GF-D8 (cell line): ENCODE measurements at places on chromosomes 6 and 20.

DNA sequence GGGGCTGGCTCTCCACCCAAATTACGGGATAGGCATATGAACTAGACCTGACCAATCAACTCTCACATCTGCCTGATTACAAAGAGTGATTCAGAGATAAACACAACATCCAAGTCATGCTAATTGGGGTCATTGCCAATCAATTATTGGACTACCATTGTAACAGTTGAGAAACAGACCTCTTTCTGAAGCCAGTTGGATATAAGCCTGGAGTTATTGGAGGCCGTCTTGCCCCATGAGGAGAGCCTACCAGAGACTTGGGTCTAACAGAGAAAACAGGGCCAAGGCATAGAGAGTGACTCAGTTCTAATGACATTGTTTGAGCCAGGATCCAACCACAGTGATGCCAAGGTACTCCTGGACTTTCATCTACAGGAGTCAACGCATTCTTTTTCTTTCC lies 39.4 kb upstream of the HIVEP2 start:
- no peak for DNase-seq

GRCh38 chr6:131685266-131685780 lies 15.9 kb downstream of the OR2A4 start:
- DNase-seq = no peak

- no peak for DNase-seq
These were observed 6.5 kb downstream of the NEDD9 start for GRCh38 chr6:11226005-11226404.

DNA sequence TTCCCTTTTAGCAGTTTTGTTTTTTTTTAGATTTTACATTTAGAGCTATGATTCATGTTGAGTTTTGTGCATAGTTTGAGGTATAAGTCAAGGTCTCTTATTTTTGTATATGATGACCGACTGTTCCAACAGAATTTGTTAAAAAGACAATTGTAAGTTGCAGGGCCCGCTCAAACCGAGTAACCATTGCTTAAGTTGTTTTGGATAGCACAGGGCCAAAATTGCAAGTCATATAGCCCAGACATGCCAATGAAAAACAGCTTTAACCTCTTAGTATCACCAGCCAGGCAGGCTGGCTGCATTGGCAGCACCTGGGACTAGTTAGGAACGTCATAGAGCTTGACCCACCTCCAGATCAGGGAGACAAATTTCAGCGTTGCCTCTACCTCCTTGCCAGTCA lies 47.3 kb downstream of the PFDN4 start:
- no peak for DNase-seq

DNA sequence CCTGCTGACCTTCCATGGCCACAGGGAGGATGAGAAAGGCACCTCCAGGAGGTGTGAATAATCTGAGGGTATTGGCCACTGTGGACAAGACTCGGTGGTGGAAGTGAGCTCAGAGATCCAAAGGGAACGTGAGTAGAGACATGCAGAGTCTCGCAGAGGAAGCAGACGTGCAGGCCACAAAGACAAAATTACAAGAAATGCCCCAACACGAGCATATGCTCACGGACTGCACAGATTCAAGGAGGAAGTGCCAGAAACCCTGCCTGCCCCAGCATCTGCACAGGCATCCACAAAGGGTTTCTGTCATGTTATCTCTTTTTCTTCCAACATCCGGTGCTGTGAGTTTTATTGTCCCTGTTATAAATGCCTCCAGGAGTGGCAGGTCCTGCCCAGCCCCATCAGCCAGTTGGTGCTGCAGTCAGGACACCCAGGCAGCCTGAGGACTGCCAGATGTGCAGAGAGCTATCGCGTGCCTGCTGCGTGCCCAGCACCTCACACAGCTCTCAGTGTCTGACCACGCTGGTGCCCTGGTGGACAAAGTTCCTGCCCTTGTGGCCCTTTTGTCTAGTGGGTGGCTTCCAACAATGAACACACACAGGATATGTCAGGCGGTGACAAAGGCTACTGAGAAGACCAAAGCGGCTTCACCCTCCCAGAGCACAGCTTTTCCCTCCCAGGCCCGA lies 34.0 kb upstream of the FANCE start:
- DNase-seq = peak; percentile 10

GRCh38 chr6:165206798-165207197 lies 102.6 kb downstream of the C6orf118 start:
- no peak for DNase-seq

DNA sequence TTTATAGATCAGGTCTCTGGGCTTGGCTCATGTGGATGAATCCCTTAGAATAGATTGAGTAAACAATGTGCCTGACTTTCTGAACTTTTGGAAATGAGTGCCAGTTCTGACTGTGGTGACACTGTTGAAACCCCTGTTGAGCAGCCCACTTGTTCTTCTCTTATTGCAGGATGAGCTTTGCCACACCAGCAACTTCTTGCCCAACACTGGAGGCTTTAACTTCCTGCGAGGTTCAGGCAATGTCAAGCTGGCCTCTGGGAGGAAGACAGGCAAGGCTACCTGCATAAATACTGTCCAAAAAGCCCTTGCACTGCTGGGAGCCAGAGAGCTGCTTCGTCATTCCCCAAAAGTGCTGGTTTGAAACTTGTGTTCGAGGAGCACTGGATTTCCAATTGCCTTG lies 32.8 kb upstream of the SMIM8 start:
- DNase-seq = peak; percentile 13

GRCh38 chr6:34468378-34468892 lies 2.6 kb downstream of the PACSIN1 start:
- no peak for DNase-seq

DNA sequence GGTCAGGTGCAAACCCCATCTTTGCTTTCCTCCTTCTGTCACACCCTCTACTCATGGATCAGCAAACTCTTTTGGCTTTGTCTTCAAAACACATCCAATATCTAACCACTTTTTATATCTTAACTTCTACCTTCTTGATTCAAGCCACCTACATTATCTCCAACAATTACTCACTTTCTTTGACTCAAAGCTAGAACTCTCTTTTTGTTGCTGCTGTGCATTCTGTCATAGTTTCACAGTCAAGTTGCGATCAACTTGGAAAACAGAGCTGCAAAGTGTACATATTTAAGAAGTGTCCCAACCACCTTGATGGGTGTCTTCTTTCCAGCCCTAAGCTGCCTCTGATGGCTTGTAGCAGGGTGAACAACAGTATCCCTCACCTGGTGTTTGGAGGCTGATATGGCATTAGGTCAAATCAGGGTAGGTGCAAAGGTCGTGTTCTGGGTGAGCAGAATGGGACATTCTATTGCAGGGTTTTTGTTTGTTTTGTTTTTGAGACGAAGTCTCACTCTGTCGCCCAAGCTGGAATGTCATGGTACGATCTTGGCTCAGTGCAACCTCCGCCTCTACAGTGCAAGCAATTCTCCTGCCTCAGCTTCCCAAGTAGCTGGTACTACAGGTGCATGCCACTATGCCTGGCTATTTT lies 43.4 kb upstream of the RALGAPA2 start:
- DNase-seq = no peak

DNA sequence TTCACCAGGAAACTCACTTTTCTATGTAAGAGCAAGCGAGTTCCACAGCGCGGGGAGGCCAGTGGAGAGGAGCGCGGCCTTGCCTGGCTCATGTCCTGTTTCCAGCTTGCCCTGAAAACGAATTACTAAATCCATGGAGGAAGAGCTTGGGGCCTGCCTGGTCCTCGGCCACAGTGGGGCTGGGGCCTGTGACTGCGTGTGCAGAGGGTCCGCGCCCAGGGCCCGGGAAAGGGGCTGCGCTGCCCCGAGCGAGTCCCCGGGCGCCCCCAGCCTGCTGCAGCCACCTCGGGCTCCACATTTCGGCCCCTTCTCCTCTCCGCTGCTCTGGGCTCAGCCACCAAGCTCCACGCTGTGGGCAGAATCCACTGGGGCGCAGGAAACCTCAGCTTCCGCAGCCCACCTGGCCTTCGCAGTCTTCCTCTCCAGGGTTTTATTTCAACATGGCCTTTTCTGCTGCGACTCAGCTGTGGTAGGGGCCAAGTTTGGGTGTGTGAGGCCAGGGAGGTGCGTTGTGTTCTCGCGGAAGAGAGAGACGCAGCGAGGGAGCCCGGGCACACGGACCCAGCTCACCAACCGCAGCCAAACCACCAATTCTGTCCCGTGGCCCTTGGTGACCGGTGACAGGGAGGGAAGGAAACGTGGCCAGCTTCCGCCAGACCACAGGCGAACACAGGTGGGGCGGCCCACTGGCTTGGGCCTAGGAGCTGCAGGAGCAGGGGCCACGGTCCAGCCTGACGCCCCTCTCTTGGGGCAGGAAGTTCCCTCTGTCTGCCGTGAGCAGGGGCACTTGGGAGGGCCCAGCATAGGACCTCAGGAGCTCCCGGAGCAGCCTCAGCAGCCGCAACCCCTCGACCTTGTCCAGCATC lies 211.4 kb downstream of the ERMARD start:
- no peak for DNase-seq

DNA sequence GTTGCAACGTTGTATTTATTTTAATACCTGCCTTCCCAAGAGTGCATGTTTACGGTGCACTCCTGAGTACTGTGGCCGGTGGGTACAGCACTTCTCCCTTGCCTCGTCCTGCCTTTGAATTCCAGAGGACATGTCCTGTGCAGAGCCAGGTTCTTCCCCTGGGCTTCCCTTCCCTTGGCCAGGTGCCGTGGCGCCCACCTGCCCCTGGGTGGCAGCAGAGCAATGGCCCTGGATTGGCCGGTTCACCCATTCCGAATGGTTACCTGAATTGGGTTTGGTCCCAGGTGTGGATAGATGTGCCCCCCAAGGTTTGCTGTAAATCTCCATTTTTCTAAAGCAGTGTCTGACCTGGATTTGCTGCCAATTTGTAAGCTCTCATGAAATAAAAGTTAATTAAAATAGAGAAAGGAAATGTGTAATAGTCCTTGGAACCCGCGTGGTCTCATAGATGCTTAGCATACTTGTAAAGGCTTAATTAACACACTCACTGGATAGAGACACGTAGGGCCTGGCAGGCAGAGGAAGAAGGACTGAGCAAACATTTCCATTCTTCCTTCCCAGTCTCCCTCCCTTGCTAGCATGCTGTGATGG lies 40.6 kb downstream of the DTD1 start:
- DNase-seq = no peak

GRCh38 chr20:19945732-19946670 lies 71.2 kb upstream of the NAA20 start:
- DNase-seq = no peak

GRCh38 chr6:166853371-166854325 lies 102.7 kb downstream of the RNASET2 start:
- no peak for DNase-seq

GRCh38 chr6:30741789-30742315 lies 635 bp downstream of the FLOT1 start:
- no peak for DNase-seq

DNA sequence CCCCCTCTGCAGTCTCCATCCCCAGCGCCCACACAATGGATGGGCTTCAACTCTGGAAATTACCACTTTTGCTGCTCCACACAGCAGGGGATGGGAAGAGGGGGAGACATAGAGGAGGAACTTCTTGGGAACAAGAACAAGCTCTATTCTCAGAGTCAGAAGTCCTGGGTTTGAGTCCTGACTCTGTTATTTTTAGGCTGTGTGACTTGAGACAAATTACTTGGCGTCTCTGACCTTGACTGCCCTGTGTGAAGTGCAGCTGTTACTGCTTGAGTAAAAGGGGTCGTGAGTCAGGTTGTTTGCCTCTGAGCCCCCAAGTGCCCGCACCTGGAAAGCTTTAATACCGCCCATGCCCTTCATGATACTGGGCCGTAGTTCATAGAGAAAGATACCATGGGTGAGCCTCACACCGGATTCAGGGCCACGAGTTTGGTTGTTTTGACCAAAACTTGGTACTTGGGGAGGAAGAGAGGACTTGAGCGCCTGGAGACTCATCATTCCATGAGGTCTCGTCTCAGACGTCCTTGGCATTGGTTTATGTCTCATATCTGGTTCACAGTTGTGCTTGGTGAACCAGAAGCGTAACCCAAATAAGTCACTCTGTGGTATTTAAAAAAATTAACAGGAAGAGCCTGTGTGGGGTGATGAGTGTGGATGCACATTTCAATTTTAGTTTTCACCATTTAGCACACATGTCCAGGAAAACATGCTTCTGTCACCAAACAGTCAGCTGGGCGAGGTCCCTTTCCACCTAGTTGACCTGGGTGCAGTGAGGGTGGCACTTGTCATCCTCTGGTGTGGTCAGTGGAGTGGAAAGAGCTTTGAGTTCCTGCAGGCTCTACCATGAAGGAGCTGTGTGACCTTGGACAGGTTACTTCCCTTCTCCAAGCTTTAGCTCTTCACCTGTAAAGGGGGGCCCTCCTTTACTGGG lies 75.6 kb downstream of the CDC5L start:
- no peak for DNase-seq

DNA sequence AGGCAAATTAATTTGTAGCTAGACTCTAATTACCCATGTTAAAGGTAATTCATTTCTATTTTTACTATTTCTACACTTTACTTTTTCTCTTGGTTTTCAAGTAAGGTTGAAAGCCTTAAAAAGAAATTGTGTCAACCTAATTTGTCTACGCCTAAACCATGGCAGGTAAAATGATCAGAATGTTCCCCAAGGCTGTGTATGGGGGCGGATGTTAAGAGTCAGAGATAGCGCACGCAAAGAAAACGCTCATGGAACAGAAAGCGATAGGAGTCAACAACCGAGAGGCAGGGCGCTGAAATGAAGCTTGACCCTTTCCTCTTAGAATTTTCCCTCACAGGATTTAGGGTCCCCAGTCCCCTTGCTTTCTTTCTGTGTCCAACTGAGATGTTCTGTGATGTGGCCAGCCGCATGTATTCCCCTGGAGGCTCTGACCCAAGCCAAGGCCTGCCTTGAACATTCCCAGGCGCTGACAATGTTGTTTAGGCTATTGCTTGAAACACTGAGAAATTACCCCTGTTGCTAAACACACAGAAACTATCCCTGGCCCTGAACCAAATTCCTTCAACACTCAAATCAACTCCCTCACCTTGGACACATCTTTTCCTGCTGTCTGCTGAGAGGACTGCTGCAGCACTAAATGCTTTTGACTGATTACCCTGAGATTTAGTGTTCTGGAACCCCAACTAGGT lies 10.9 kb downstream of the PSMB1 start:
- no peak for DNase-seq
